HCT116 (cell line): ENCODE measurements at places on chromosomes 5 and 9. TPM values are rescaled to one million over a fixed set of nuclear protein-coding genes. Genes with fewer than 3 reads are reported as not detected.

DNA sequence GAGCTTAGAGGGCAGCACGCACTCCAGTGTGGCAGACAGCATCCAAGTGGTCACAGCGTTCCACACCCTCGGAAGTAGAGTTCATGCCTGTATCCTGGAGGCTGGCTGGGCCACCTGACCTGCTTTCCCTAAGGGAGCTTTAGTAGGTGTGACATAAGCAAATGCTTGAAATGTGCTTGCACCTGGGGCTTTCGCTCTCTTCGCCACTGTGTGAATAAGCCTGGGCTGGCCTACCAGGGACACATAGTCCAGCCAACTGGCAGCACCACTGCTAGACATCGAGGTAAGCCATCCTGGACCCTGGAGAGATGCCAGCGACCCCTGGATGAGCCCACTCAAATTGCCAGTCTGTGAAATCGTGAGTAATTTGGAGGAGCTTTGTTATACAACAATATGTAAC, 24.9 kb upstream of the IRX4 start:
- H3K27ac ChIP-seq = no peak overlapping the region
- no peak overlapping the region for H3K4me3 ChIP-seq
- no peaks in the 10 kb centered on the region for H3K36me3 ChIP-seq
- DNase-seq = no peak
- H3K4me1 ChIP-seq = no peaks in the 10 kb centered on the region

- no peak overlapping the region for H3K4me3 ChIP-seq
- no peaks in the 10 kb centered on the region for H3K36me3 ChIP-seq
- DNase-seq = no peak
- H3K27ac ChIP-seq = no peak overlapping the region
Observed at GRCh38 chr5:151950706-151951105, 26.1 kb upstream of the GLRA1 start.

MTMR12 gene
- total RNA-seq = 27.3 TPM

CARTPT gene
- total RNA-seq = not detected

CDH9 gene
- not detected for total RNA-seq

DNA sequence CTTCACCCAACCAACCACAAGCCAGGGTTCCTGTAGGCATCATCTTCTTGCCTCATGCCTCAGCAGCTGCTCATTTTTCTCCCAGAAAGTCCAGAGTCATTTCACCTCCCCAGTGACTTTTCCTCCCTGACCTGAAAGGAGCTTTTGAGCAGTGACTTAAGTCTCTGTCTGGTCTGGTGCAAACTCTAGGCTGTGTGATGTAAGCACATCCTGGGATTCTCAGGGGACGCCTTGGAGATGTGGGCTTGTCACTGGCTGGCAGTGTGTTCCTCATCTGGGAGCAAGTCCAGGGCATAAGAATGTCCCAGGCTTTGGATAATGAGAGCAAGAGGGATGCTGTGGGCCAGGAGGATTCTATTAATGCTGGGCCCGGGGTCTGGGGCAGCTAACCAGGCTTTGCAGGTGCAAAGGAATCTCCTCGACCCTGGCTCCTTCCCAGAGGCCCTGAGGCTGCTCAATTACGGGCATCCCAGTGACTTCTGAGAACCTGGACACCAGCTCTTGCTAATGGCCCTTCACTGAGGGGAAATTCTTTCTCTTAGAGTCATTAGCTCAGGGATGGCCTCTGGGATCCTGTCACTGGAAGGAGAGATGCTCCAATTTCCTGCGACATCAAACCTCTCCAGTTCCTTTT, 211.0 kb upstream of the PANK3 start:
- peaks cover 12% of the 10 kb centered on the region for H3K4me1 ChIP-seq
- no peak for DNase-seq
- no peak overlapping the region for H3K4me3 ChIP-seq
- H3K36me3 ChIP-seq = no peaks in the 10 kb centered on the region
- H3K27ac ChIP-seq = no peak overlapping the region

- H3K27me3 ChIP-seq = no peaks in the 10 kb centered on the region
- DNase-seq = no peak
- no peaks in the 10 kb centered on the region for H3K36me3 ChIP-seq
- H3K4me3 ChIP-seq = no peak overlapping the region
- no peak overlapping the region for H3K27ac ChIP-seq
Observed at GRCh38 chr5:159787837-159788236, 128.4 kb upstream of the ADRA1B start.

OSMR gene
- 46.0 TPM for total RNA-seq

DNA sequence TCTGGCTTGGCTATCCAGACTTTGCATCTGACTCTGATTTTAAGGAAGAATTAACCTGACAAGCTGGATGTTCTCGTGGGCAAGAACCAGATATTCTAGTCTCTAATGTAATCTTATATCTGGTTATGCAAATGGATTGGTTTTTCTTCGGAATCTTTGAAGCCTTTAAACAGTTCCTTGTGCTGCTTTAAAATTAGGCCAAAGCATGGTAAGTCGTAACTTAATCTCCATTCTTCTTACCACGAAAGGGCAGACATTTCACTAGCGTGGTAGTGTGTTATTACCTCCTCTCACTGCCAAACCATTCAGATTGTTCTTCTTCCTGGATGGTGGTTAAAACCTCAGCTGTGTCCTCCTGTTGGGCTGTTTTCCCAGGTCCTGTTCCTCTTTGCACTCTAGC, 34.1 kb upstream of the TTC23L start:
- no peaks in the 10 kb centered on the region for H3K4me1 ChIP-seq
- no peak for DNase-seq
- no peaks in the 10 kb centered on the region for H3K27me3 ChIP-seq
- H3K4me3 ChIP-seq = no peak overlapping the region
- H3K36me3 ChIP-seq = no peaks in the 10 kb centered on the region

DNA sequence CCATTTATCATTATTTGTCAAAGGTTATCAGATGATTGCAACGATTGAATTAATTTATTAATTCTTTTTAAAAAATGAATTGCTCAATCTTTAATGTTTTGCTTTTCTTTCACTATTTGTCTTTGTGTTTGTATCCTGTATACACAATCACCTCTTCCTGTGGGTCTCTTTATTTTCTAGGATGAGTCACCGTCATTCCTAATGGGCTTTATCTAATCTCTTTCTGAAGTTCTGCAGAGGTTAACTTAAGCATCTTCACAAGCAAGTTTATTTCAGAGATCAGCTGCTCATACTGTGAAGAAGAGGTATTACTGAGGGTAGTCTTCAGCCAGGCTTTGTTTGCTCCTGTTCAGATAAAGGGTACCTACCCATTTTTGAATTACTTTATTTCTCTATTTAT, 323.9 kb downstream of the NNT start:
- H3K4me1 ChIP-seq = no peaks in the 10 kb centered on the region
- no peaks in the 10 kb centered on the region for H3K36me3 ChIP-seq
- H3K4me3 ChIP-seq = no peak overlapping the region
- H3K27me3 ChIP-seq = no peaks in the 10 kb centered on the region
- no peak overlapping the region for H3K27ac ChIP-seq
- no peak for DNase-seq

- H3K4me3 ChIP-seq = no peak overlapping the region
- no peaks in the 10 kb centered on the region for H3K36me3 ChIP-seq
- H3K4me1 ChIP-seq = no peaks in the 10 kb centered on the region
- DNase-seq = no peak
- H3K27ac ChIP-seq = no peak overlapping the region
Observed at GRCh38 chr5:145473042-145473642, 362.0 kb downstream of the PRELID2 start.

SHOC1 gene
- total RNA-seq = 1.1 TPM

NR5A1 gene
- 0.64 TPM for total RNA-seq

CNTNAP3B gene
- total RNA-seq = 24.3 TPM

PCDHB2 gene
- not detected for total RNA-seq

DNA sequence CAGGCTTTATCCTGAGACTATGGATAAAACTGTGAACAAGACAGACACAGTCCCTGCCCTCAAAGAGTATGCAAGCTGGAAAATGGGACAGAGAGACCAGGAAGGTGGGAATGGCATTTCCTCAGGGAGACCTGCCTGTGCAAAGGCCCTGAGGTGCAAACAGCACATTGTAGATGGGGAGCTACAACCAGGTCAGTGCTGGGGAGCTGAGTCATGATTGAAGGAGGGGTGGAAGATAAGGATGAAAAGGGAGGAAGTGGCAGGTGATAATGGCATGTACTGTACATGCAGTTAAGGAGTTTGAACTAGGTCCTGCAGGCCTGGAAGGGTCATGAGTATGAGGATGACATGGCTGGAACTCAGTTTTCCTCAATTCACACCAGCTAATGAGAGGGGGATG, 75.5 kb upstream of the BOD1 start:
- H3K27me3 ChIP-seq = no peaks in the 10 kb centered on the region
- no peaks in the 10 kb centered on the region for H3K4me1 ChIP-seq
- no peak for DNase-seq
- no peak overlapping the region for H3K27ac ChIP-seq

- H3K36me3 ChIP-seq = no peaks in the 10 kb centered on the region
- DNase-seq = no peak
- no peak overlapping the region for H3K27ac ChIP-seq
- H3K27me3 ChIP-seq = no peaks in the 10 kb centered on the region
Observed at GRCh38 chr5:91126888-91127287, 256.2 kb downstream of the ARRDC3 start.

DNA sequence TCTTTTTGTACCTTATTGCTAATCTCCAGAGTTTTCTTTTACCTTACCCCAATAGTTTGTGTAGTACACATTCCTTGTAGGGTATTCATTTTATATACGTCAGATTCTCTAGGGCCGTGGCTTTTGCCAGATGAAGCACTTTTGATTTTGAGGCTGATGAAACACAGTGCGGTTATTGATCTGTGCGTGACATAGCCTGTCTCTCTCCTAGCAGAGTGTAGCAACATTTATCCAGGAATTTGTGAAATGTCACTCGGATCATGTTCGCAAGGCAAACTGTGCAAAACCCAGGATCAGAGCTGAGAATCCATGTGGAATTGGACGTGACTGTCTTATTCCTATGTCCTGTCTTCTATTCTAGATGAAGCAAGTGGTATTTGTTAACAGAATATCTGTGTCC, 142.0 kb upstream of the SH3GL2 start:
- H3K4me1 ChIP-seq = no peaks in the 10 kb centered on the region
- no peak overlapping the region for H3K27ac ChIP-seq
- DNase-seq = no peak
- H3K27me3 ChIP-seq = no peaks in the 10 kb centered on the region
- no peaks in the 10 kb centered on the region for H3K36me3 ChIP-seq
- H3K4me3 ChIP-seq = no peak overlapping the region

DNA sequence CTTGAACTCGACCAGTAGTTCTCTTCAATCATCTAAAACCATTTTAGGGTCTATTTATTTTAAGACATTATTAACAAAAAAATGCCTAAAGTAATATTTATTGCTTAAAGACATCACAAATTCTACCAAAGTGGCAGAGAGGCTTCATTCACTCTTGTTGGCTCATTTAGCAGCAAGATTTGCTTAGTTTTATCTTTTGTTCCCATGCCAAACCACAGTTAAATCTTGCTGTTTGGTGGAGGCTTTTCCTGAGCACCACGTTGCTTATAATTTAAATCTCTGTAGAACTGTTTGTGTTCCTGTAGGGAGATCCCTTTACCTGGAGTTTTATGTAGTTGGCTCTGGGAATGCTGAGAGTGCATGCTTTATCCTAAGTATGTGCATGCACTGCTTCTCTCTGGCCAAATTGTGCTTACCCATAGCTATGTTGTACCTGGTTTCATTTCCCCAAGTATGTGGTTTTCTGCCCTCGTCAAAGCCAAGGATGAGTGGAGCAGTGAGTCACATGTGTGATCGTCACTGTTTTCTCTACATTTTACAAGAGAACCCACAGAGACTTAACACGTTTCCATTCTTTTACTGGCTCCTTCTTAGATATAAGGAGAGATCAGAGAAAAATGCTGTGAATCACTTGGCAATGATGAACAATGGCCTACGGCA, 42.1 kb upstream of the MAST4 start:
- DNase-seq = no peak
- H3K4me3 ChIP-seq = no peak overlapping the region
- H3K27ac ChIP-seq = no peak overlapping the region
- H3K36me3 ChIP-seq = no peaks in the 10 kb centered on the region
- H3K27me3 ChIP-seq = no peaks in the 10 kb centered on the region

DNA sequence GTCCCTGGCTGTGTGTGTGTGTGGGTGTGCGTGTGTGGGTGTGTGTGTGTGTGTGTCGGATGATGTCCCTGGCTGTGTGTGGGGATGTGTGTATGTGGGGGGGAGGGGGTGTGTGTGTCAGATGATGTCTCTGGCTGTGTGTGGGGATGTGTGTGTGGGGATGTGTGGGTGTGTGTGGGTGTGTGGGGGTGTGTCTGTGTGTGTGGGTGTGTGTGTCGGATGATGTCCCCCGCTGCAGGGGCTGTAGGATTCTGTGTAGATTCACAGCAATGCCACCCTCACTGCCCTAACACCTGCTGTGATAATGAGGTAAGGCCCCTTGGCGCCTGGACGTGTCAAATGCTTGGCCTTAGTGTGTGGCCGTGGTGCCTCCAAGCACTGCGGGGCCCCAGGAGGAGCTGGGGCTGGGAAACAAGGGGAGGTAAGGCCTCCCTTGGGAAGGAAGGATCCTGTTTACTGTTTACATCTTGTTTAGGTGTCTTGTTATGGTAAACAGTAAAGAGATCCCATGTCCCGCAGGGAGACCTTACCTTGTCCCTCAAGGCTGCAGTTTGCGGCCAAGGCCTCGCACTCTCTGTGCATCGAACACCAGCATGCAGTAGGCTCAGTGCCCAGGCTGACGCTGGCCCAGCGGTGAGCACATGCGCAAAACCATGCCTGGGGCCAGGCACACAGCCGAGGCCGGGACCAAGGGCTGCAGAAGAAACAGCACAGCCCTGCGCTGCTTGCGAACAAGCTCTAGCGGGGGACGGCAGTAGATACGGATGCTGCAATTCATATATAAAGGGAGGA, 24.1 kb downstream of the AHRR start:
- H3K36me3 ChIP-seq = no peaks in the 10 kb centered on the region
- H3K27ac ChIP-seq = no peak overlapping the region
- no peaks in the 10 kb centered on the region for H3K27me3 ChIP-seq
- H3K4me1 ChIP-seq = peaks cover 23% of the 10 kb centered on the region
